ENCODE measurements at places on chromosomes 1 and 21.
A peak's percentile ranks its signal among the peaks of the same experiment; 100 is the strongest.

DNA sequence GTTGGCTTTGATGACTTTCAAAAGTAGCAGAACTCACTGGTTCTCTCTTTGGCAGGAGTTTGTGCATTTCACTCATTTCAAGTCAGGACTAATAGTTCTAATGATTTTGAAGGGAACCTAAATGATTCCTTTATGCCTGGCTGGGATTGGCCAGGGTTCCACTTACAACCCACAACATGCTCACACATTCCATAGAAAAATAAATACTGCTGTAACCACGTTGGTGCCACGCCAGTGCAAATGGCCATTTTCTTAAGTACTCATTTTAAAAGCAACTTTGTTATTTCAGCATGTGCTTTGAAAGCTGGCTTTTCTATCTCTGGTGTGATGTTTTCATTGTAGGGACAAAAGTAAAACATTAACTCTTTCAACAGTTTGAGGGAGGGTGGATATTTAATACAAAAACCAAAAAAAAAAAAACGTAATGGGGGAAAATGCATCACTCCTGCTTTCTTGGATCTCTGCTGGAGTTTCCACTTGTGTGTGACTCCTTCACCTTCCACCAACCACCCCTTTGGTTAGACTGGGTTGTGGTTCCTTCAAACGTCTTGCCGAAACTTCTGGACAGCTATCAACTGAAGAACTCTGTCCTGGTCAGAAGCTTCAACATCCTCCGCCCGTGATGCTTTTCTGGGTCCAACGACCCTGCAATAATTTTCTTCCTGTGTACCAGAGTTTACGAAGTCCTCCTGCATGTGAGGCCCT, 300.4 kb upstream of the RUNX1 start:
- no peak for DNase-seq

GRCh38 chr1:40405812-40406211, 32.3 kb downstream of the SMAP2 start:
- no peak for DNase-seq

- no peak for DNase-seq
Measured at GRCh38 chr1:58975888-58976287, 192.0 kb upstream of the JUN start.

DNA sequence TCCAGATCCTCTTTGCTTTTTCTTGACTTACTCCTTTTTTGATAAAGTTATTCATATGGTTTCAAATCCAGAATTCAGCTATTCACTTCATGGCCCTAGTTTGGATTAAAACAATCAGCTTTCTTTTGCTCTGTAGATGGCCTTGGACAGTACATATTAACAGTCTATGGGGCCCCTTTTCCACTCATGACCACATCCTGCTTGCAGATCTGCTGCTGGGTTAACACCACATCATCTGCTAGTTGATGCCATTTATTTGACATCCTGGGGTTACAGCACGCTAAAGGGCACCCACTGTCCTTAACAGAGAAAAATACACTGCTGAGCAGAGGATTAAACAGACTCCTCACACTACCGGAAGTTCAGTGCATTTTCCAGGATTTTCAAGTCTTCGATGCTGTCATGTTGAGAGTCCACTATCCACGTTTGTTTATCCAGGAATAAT, 941 bp upstream of the IFI16 start:
- no peak for DNase-seq

- no peak for DNase-seq
Measured at GRCh38 chr1:112721966-112722524, 6.9 kb upstream of the PPM1J start.

DNA sequence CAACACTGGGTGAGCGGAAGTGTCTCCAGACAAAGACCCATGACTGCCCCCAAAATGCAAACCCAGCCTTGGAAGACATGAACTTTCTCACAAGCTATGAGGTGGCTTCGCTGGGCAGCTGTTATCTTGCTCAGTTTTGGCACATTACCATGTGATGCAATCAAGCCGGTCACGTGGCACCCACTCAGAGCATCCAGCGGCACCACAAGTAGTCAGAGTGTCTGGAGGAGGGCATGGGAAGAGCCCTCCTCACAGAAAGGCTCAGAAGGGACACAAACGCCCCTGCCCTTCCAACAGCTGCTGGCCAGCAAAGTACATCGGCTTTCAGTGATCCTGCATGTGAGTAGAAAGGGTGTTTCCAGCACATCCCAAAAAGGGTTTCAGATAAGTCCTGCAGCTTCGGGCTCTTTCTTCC, 145.5 kb upstream of the IRF2BP2 start:
- no peak for DNase-seq

- DNase-seq: no peak
Measured at GRCh38 chr1:9855186-9855585, 31.4 kb upstream of the CLSTN1 start.

GRCh38 chr1:235648954-235649367, 623 bp downstream of the GNG4 start:
- DNase-seq: peak; percentile 88

GRCh38 chr1:75423136-75423535, 187.8 kb downstream of the SLC44A5 start:
- no peak for DNase-seq

GRCh38 chr21:45594721-45595489, 48.6 kb upstream of the PCBP3 start:
- DNase-seq: no peak

DNA sequence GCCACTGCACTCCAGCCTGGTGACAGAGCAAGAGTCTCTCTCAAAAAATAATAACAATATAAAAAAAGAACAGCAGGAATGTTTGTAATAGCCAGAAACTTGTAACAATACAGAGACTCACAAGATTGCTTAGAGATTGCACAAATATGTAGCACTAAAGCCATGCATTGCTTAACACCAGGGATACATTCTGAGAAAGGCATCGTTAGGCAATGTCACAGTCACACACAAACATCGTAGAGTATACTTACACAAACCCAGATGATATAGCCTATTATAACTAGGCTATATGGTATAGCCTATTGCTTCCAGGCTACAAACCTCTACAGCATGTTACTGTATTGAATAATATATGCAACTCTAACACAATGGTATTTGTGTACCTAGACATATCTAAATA, 45.3 kb downstream of the GPATCH2 start:
- no peak for DNase-seq

- DNase-seq: no peak
Measured at GRCh38 chr21:29762570-29763082, 177.2 kb downstream of the GRIK1 start.

DNA sequence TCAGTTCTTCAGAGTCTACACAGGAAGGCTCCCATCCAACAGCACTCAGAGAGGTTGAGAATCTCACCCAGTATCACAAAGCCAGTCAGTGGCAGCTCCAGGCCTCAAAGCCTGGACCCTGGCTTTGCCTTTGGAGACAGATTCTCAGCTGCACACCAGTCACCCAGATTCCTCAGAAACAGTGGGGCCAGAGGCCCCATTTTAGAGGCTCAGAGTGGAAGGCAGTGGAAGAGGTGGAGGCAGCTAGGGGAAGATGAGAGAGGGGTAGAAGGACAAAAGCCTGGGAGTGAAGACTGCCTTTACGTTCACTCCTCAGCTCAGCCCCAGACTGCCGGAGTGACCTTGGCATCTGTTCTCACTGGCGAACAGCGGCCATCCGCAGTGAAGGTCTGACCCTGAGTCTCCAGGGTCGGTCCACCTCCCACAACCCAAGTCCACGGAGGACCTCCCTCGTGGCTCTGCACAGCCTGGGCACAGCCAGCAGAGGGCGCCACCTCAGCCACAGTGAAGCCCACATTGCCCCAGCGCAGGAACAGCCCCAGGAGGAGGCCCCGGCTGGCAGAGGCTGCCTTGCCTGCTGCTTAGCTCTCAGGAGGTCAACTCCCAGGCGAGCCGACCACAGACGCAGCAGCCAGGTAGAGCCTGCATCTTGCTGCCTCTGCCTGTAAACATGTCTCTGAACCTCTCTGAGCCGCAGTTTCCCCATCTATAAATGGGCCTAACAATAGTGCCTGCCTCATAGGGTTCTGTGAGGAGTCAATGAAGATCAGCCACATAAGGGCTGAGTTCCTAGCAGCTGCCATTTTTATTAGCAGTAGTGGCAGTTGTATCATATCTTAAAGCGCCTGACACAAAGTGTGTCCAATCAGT, 5.9 kb upstream of the FNDC5 start:
- DNase-seq: peak; percentile 55

DNA sequence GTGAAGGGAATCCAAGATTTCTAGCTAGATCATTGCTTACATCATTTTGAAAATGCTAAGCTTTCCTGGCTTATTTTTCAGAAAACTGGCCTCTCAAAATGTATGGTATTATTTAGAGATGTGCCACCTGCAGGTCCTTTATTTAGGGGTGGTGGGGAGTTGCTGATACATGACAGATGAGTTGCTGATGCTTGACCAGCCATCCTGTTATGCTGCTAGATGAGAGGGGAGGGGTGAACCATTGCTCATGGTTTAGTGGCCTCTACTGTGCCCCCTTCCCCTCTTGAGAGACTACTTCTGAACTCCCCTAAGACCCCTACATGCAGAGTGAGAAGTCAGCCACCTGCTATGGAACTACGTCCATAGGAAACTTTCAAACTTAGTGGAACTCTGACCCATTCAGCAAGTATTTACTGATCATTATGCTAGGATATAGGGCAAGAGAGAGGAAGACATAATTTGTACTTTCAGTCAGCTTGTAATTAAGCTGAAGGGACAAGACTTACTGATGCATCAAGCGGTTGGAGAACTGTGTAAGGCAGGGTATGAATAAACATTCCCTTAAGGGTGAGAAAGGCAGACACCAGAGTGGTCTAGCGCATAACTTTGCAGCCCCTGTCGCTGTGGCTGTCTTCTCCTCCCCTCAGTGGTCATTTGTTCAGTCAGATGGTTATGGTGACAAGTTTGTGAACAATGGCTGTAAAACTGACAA, 34.6 kb downstream of the SLAMF6 start:
- DNase-seq: no peak

DNA sequence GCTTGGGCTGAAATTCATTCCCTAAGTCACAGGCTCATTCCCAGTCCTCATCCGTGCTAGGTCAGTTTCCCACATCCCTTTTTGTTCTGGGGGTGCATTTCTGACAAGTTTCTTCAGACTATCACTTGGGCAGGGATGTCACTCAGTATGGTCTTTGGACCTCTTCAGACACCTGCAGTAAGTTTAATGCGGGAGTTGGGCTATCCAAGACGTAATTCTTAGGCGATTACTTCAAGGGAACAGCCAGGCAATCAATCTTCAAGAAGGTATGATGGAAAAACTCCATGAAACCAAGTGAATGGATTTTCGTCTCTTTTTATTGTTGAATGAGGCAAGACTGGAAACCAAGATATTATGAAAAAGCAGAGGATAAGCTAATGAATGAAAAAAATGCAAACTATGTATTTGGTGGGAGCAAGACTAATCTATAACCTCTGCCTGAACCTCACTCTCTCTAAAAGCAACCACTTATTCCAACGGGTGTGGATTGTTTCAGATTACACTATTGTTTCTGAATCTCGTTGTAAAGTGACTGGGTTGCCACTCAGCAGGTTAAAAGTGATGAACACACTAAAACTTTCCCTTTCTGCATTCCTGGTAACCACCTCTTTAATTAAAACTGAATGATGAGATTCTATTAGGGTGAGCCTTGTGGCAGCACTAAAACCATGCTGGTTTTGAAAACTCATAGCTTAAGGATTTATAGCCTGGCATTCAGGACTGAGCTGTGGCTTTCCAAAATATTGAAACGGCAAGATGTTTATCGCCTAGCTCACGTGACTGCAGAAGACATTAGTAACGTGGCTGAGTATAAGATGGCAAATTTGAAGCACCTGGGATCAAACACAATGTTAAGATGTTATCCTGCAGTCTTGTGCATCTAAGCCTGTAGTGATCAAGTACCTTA, 1.1 kb downstream of the RASAL2 start:
- peak; percentile 22 for DNase-seq

DNA sequence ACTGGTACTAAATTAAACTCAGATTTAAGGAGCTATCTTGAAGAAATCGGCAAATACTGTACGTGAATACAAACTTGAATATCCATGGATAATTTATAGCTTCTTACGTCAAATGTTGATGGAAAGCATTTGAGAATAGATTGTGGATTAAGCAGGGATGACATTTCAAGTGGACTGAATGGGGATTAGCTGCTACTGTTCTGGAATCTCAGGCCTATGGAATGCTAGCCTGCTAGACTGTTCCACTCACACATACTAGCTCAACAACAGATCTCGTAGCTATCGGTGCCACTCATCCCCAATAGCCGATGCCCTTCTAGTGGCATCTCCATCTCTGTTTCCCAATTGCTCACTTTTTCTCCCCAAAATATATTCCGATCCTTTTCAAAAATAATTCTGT, 62.0 kb upstream of the USP25 start:
- DNase-seq: no peak

DNA sequence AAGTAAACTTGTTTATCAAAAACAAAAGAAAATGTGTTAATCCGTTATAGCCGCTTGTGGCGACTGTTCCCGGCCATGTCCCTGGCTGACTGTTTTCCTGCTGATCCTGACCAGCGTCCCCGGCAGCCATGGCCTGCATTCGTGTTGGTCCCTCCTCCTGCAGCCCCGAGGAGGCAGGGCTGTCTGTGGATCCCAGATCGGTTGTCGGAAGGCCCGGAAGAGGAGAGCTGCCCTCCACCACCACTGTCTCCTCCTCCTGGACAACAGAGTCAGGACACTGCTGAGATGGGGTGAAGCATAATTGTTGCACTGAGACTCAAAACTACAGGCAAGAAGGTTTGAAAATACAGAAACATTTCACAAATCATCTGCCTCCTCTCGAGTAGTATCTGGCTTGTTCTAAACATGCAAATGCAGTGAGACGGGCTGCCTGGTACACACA, 3.6 kb upstream of the MXRA8 start:
- no peak for DNase-seq

DNA sequence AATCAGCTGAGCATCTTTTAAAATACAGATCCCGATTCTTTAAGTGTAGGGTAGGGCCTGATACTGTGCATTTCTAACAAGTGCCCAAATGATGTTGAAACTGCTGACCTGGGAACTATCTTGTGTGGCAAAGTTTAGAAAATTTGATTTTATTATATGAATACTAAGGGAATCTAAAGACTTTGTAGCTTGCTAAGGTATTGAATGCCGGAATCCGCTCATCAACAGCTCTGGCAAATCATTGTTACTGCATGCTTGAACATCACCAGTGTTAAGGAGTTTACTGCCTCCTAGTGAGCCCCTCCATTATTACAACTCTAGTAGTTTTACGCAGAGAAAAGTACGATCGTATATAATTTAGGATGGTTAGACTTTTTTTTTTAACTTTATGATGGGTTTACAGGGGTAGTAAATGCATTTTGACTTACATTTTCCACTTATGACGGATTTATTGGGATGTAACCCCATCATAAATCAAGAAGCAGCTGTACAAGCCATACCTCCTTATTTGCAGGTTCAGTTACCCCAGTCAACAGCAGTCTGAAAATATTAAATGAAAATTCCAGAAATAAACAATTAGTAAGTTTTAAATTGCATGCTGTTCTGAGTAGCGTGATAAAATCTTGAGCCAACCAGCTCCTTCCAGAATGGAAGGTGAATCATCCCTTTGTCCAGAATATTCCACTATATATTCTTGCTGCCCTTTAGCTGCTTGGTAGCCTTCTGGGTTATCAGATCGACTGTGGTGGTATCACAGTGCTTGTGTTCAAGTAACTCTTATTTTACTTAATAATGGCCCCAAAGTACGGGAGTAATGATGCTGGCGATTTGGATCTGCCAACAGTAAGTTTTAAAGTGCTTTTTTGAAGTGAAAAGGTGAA, 892 bp downstream of the TYW3 start:
- peak; percentile 70 for DNase-seq

- no peak for DNase-seq
Measured at GRCh38 chr1:231734417-231734816, 107.8 kb downstream of the DISC1 start.
